T follicular helper cell (primary cell): ENCODE measurements at places on chromosomes 16 and 17.

DNA sequence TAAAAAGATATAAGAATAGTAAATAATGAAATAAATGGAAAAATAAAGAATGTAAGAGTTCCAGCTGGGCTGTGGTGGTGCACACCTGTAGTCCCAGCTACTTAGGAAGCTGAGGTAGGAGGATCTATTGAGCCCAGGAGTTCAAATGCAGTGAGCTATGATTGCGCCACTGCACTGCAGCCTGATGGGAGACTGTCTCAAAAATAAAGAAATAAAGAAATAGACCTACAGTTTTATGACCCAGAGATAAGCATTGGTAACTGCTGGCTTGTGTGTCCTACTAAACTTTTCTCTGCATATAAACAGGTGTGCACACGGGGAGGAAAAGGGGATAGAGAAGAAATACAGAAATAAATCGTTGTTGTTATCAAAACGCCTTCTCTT, 7.8 kb upstream of the PDP2 start:
- DNase-seq = no peak

DNA sequence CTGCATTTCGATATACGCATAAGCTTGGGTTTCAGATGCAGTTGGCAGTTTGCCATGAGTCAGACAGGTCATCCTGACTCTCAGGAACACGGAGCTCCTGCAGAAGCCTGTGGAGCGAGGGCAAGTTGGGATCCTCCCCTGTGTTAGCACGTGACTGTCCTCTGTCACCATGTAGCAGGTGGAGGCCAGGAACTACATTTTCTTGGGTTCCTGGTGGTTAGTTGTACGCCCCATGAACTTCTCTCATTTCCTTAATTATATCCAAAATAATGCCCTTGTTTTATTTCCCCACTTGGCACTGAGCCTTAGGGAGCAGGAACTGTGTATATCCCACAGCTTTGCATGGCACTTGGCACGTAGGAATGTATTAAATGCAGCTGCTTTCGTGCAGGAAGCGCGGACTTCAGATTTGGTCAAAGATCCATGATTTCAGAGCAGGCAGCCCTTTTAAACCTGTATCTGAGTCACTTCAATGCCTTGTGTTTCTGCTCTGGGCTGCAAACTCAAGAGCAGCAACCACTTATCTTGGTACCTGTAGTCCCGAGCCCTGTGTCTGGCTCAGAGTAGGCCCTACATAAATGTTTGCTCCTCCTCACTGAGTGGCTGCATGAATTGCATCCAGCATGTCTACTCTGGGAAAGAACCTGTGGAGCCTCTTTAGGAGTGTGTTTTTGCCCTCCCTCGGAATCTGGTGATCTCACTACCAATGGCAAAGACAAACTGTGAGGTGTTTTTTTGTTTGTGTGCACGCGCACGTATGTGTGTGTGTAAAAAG, 428.4 kb downstream of the MAF start:
- DNase-seq = no peak

DNA sequence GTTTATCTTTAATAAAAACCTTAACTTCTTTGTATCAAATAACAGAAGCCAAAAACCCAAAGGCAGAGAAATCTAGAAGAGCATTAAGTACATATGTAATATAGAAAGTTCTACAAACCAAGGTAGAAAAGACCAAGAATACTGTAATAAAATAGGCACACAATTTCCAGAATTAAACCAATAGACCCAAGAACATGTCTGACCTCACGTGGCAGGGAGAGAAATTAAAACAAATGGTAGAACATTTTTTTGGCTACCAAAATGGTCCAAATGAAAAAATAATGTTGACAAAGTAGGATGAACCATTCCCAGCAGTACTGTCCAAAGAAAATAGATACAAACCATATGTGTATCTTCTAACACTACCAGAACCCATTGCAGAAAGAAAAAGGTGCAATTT, 183.5 kb downstream of the CPPED1 start:
- no peak for DNase-seq

DNA sequence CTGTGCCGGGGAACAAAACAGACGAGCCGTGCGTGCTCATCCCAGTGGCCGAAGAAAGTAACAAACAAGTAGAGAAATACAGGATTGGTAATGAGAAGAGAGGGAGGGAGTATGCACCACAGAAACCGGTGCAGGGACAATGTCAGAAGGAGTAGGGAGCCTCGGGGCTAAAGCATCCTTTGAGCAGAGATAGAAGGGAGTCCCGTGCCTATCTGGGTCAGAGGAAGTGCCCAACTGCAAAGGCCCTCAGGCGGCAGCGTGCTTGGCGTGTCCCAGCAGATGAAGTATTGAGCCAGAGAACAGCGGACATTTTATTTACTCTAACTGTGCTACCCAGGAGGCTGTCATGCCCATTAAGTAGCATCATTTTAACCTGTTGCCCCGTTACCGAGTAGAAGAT, 114.9 kb upstream of the CACNG5 start:
- no peak for DNase-seq

- DNase-seq = no peak
Measured at GRCh38 chr17:66679631-66680517, 155.0 kb upstream of the CACNG5 start.
